ENCODE measurements at places on chromosomes 12 and 14.
A peak's percentile ranks its signal among the peaks of the same experiment; 100 is the strongest.

- peak; percentile 51 for DNase-seq
Observed at GRCh38 chr14:73743431-73743931, 29.3 kb upstream of the PNMA1 start.

DNA sequence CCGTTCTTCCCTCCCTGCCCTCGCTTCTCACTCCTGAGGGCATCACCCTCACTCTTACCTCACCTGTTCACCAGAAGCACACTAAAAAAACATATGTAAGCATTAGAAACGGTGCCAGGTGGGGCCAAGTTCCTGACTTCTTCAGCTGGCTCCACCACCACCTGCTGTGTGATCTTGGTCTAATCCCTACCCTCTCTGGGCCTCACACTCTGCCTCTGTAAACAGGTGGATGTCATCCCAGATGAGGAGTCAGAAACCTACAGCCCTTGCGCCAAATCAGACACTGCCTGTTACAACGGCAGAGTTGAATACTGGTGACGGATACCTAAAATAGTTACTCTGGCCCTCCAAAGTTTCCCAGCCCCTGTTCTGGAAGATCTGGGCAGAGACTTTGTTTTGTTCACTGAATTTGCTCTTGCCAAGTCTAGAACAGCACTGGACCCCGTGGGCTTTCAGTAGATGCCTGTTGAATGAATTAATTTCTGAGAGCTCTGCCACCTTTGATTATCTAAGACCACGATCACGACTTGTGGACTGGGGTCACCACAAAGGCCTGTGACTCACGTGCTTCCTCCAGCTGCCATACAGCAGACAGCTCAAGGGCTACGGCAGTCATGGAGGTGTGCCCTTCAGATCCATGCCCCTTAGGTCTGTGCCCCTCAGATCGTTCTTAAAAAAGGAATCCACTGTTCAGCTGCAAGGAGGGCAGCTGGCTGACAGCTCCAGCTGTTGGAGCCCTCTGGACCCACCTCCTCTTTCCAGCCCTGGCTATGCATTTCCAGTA is 71.9 kb downstream of the GSC start:
- DNase-seq = no peak

DNA sequence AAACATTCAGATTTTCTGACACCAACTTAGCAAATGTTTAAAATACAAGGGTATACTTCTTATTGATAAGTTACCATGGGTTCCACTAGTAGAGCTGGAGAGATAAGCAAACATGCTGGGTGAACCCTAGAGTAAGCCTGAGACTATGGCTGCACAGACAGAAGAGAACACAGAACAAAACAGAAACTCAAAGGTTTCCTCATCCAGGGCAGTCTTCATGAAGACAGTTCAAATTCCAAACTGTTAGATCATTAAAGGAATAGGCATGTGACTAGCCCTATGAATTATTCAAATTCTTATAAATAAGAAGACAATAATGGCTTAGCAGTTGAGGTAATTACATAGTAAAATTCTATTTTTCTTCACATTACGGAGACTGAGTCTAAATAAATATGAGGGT is 28.1 kb downstream of the BTBD7 start:
- DNase-seq = no peak

- DNase-seq = no peak
Observed at GRCh38 chr12:12499909-12500604, 62.6 kb downstream of the DUSP16 start.

DNA sequence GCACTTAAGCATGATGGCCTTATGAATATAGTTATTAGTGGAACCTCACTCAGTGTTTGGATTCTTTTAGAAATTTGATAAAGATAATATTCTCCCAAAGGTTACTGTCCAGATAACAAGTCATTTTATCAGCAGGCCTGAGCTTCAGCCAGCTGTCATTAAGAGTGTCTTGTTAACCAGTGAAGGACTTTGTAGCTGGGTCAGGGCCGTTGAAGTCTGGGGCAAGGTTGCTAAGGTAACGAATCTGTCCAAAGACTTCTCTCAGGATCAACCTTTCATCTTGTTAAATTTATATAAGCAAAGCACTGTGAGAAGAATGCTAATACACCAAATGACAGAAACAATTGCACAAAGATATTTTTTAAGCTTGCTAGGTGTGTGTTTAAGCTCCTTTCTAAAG is 271.3 kb upstream of the TMPO start:
- DNase-seq = no peak

DNA sequence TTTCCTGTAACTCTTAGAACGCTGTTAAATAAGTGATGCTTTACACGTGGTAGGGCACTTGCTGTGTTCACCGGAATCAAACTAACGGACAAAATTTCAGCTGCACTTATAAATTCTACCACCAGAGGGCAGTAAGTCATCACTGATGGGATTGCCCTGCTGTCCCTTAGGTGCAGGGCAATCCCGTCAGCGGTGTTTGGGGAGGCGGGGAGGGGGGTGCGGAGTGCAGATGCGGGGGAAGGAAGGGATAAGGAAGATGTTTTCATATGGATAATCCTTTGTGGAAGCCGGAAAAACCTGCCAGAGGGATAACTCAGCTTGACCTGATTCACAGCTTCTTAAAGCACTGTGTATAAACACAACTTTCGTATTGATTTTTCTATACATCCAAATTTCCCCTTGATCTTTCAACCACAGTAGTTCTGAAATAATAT is 21.7 kb upstream of the SLC10A1 start:
- DNase-seq = peak; percentile 78

- no peak for DNase-seq
Observed at GRCh38 chr12:122003651-122004611, 17.8 kb upstream of the BCL7A start.

GRCh38 chr12:58479401-58479800 is 440.9 kb downstream of the LRIG3 start:
- no peak for DNase-seq

- peak; percentile 32 for DNase-seq
Observed at GRCh38 chr14:103385929-103386712, 906 bp downstream of the MARK3 start.

DNA sequence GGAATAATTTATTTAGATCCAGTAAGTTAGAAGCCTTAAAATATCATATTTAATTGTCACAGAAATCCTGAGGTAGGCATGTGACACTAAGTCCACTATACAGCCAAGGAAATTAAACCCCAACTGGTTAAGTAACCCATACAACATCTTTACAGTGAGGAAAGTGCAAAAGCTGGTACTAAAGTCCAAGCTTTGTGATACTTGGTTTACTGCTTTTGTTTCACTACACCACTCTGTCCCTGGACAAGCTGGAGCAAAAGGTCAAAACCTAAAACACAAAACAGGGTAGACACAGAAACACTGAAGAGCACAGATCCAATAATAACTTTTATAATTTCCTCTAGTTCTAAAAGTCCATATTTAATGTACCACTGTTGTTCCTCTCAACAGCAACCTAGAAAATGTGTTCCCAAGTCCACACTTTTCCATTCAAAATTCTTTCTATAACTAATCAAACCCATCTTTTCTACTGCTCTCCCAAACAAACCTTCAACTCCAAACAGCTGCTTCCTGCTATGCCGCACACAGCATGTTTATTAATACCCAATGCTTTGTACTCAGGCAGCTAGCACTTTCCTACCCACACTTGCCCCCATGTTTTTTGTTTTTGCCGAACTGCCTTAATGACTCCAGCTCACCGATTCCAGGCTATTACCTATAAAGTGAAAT is 90.9 kb downstream of the MED13L start:
- no peak for DNase-seq

- DNase-seq = no peak
Observed at GRCh38 chr12:12467264-12467663, 95.4 kb downstream of the DUSP16 start.

- DNase-seq = no peak
Observed at GRCh38 chr14:37202265-37202664, 4.5 kb downstream of the MIPOL1 start.

GRCh38 chr14:100982353-100982752 is 78.8 kb upstream of the RTL1 start:
- DNase-seq = no peak

DNA sequence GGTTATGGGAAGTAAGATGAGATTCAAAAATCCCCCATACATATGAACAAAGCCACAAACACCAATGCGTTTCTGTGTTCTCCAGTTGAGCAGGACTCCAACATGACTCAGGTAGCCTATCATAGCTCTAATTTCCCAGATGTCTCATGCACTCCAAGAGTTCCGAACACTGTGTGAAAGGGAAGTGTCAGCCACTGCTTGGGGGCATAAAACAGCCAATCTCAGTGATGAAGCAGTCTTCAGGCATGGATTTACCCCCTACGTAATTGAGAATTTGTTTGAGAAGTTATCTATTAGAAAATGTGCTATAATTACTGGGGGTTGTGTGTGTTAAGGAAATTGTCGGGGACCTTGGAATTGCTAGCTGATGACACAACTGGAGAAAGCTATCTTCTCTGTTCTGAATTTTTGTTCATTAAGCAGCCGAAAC is 153.9 kb upstream of the AVPR1A start:
- no peak for DNase-seq

DNA sequence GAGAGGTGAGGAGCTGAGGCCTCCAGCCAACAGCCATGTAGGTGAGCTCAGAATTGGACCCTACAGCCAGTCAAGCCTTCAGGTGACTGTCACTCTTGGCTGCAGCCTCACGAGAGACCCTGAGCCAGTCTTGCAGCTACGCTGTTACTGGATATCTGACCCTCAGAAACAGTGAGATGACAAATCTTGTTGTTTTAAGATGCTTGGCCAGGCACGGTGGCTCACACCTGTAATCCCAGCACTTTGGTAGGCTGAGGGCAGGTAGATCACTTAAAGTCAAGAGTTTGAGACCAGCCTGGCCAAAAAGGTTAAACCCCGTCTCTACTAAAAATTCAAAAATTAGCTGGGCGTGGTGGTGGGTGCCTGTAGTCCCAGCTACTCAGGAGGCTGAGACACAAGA is 6.2 kb downstream of the PLEK2 start:
- no peak for DNase-seq

- no peak for DNase-seq
Observed at GRCh38 chr12:117360551-117361346, 677 bp downstream of the NOS1 start.
